Thyroid gland (tissue), 4 donors: ENCODE measurements at places on chromosomes 5 and 9.

DNA sequence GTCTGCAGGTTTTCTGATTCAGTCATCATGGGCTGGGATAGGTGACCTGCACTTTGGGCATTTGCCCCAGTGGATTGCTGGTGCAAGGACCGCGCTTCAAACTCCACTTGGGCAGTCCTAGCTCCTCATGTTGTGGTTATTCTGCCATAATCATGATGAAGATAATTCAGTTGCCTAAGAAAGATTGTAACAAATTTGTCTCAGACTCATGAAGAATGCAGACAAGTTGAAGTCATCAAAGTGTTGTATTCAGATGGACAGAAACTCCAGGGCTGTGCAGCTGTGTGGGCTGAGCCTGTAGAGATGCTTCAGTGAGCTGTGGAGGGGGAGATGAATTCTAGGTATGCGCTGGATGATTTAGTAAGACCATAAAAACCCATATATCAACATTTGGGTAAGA, 38.5 kb downstream of the TARS1 start:
- DNase-seq = no peak

DNA sequence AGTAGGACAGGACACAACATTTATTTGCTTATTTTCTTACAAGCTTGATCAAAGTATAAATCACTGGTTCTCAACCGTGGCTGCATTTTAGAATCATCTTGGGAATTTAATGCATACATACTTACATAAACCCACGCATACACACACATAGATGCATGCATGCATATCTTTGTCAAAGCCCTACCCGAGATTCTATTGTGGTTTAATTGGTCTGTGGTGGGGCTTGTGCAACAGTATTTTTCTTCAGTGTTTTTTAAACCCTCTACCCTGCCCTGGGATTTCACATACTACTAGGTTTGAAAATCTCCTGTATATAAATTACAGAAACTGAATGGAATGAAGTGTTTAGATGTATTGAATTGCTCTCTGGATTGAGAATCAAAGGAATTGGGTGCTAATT, 1166.2 kb downstream of the MAT2B start:
- no peak for DNase-seq

DNA sequence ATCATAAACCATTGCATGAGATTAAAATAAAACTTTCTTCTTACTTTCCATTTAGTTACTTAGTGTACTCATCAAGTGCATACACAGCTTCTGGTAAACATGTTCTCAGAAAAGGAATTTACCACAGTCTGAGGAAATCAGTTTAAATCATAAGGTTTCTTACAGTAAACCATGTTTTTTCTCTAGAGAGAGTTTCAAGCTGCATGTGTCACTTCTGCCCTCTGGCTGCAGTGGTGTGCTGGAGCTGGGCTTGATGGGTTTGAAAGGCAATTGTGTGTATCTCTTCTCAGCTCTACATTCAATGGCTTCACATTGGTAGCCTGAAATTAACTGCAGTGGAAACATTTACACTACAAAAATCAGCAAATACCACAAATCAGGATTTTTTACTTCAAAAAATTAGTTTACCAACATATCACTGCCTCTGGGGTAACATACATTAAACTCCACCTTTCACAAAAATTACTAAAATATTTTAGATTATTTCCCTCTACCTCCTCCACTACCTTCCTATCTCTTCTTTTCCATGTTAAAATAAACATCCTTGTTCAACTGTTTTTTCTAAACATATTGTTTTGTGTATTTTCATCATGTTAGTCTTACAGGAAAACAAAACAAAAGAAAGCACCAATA, 414.3 kb downstream of the ANXA1 start:
- no peak for DNase-seq

DNA sequence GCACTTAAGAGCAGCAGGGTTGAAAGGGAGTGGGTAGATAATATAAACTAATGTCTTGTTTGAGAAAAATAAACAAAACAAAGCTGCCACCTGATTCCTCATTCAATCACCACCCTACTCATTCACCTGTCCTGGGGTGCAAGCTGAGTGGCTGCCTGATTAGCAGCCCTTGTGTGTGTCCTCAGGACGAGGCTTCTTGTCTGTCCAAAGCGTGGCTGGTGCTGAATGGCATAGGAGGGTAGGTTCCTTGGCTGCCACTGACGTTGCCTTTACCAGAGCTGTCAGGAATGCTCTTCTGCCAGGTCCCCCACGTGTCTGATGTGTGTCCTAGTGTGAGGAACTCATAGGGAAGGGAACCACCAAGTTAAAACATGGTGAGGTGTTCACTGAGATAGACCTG, 146.6 kb upstream of the SLC24A2 start:
- DNase-seq = no peak

GRCh38 chr5:17796757-17797396, 162.6 kb downstream of the TAF11L14 start:
- DNase-seq = no peak

DNA sequence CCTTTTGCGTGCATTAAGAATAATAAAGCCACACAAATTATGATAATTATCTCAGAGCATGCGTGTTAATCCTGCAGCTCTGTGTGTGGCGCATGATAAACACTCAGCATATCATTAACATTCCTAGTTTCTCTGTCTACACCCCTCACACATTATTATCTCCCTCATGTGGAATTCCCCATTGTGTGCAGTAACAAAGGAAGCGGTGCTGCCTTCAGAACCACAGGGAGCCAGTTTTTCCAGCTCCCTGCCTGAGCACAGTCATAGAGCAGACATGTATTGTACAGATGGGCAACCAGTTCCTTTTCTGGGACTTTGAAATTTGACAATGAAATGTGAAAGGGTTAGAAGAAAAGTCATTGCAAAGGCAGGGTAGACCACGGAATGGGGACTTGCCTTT, 1365.5 kb upstream of the CDH9 start:
- DNase-seq = no peak

DNA sequence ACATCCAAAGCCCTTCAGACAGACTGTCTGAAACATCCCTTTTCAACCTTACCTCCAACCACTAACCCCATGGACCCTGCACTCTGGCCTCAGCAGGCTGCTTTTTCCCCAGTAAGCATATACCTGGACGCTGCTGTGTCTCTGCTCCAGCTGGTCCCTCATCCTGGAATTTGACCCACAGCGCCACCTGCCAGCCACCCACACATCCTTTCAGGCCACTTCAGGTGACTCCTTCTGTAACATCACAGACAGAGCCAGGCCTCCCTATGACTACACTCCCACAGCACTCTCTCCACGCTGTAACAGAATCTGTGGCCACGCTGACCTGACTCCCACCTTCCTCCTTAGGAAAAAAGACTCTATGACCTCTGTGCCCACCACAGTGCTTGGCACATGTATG, 3.4 kb downstream of the MGAT1 start:
- DNase-seq = peak; percentile 71

- peak; percentile 54 for DNase-seq
Measured at GRCh38 chr9:108885643-108886348, 23.7 kb downstream of the ACTL7A start.

GRCh38 chr5:66553916-66554575, 42.1 kb upstream of the MAST4 start:
- DNase-seq = no peak

GRCh38 chr5:117539692-117540091, 965.1 kb upstream of the SEMA6A start:
- DNase-seq = no peak

DNA sequence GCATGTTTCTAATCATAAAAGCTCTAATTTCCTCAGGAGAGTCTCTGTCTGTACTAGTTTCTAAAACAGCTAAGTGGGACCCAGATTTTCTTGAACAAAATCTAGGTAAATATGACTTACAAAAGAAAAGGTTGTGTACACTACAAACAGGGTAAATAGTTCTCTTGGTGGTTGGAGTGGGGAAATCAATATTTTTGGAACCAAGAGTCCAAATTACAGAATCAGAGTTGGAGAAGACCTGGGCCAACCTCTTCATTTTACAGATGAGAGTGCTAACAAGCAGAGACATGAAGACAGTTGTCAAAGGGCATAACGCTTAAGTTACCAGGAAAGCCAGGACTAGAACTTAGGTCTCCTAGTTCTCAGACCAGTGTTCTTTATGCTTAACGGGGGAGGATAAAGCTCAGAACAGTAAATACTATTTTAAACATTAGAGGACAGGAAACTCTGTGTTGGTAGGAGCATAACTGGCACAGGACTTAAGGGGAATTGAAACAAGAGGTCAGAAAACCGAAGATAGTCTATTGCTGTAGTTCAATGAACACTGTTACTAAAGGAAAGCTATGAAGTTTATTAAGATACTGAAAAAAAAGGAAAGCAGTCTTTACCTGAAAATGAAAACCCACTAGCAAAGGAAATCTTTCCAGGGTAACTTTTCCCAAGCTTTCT, 9.3 kb upstream of the GOLGA1 start:
- no peak for DNase-seq

DNA sequence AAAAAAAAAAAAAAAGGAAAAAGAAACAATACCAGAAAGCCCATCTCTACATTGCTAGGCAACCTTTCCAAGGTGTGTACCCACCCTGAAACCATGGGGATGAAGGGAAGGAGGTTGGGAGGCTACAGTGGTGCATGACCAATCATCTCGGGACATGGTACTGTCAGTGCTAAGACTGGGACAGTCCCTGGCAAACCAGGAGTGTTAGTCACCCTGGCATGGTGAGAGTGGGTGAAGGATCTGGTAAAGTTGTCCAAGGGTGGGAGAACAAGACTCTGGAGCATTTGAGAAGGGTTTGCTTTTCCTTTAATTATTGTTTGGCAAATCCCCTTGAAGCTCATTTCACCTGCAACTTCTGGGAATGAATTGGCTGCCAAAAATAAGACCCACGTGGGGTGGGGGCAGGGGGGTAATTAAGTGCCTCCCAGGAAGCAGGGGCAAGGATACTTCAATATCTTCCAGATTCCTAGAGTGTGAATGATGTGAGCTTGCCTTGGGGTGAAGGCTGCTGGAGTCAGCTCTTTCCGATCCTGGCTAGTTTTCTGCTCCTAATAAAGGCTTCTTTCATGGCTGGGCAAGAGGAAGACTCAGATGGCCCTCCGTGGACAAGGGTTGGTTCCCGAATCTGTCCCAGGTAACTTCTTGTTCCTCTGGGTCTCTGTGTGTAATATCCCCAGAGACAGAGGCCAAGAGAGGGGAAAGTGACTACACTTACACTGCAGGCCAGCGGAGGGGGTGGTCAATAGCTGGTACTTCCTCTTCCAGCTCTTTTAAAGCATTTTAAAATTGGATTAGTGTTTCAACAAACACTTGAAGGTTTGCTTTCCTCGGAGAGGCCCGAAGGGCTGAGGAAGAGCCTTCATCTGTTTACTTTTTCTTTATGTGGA, 61.6 kb upstream of the SPRY4 start:
- DNase-seq = peak; percentile 38

- no peak for DNase-seq
Measured at GRCh38 chr5:31396611-31397295, 135.1 kb downstream of the DROSHA start.
